ENCODE measurements at places on chromosomes 1 and 21.

DNA sequence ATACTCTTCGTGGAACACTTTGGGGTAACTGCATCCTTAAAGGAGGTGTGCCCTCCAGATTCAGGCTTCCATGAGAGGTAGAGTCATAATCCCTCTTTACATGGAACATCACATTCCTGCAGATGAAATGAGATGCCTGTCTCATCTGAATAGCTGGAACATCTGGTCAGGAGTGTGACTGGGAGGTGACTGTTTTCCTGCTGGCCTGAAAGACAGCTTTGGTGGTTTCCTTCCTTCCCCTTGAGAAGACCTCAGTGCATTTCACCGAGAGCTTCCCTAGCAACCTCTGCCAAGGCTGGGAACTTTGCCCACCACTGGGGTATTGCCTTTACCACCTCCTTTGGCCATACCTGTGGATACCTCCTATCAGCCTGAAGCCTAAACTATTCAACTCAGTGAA lies 46.7 kb upstream of the GUCA2A start:
- DNase-seq = no peak

DNA sequence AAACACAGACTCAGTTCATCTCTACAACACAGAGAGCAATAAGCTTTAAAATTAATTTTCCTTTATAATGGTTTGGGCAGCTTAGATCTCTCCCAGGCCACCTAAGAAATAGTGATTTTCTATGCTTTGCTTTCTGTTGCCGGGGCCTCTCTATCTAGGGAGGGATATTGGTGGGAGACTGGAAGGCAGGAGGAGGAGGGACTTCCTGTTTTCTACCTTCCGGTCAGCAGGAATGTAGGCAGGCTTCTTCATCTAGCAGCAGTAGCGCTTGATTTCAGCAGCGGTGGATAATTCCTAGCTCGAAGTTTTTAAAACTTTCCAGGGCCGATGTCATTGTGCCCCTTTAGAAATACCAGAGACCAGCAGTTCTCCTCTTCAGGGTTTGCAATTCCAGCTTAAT lies 5.1 kb upstream of the DESI2 start:
- DNase-seq = no peak

- no peak for DNase-seq
Observed at GRCh38 chr1:42469727-42470126, 6.6 kb downstream of the CCDC30 start.

DNA sequence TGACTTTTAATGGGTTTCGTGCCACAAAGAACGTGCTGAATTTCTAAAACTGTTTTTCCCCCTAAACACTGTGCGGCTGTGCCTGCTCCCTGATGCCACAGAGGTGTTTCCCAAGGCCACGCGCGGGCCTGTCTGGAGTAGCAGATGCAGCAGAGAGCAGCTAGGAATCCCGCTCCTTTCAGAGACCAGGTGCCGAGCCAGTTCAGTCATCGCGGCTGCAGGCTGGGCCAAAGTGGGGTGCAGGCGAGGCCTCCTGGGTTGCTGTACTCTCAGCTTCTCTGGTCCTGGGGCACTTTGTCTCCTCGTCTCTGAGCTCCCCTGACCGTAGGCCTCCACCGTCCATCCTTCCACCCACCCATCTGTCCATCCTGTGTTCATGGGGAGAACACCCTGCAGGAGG lies 17.4 kb upstream of the DIP2A start:
- no peak for DNase-seq

DNA sequence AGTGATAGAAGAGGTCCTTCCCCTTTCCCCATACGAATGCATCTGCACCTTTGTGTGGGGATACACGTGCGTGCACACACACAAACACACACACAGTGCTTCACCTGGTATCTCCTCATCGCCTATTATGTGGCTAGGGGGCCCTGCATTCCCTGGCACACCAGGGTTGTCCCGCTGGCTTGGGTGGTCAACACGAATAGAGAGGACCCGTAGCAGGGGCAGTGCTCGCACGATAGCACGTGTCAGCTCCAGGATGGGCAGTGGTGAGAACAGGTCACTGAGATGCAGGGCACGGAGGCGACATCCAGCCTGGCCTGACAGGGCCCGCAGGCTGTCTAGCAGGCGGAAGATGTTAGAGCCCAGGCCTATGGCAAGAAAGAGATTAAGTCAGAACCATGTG lies 22.4 kb downstream of the LRRC41 start:
- no peak for DNase-seq

GRCh38 chr1:159247266-159247665 lies 42.6 kb downstream of the ACKR1 start:
- no peak for DNase-seq

- DNase-seq = no peak
Observed at GRCh38 chr1:156051011-156051725, 2.4 kb downstream of the UBQLN4 start.

DNA sequence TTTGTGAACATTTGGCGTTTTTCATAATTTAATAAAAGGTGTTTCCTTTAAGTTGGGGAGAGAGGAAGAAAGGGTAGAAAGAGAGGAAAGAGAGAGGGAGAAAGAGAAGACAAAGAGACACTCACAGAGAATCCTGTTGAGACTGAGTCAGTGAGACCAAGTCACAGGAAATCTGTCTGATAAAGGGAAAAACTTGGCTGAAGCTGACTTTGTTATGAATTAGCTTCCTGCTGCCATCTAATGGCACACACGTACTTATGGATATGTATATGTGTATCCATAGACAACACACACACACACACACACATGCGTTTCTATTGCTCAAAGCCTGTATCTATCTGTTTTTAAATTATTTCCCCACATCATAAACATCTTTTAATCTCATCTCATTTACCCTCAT lies 42.5 kb upstream of the DISC1 start:
- DNase-seq = no peak

GRCh38 chr1:90831910-90832309 lies 114.8 kb upstream of the BARHL2 start:
- DNase-seq = no peak

DNA sequence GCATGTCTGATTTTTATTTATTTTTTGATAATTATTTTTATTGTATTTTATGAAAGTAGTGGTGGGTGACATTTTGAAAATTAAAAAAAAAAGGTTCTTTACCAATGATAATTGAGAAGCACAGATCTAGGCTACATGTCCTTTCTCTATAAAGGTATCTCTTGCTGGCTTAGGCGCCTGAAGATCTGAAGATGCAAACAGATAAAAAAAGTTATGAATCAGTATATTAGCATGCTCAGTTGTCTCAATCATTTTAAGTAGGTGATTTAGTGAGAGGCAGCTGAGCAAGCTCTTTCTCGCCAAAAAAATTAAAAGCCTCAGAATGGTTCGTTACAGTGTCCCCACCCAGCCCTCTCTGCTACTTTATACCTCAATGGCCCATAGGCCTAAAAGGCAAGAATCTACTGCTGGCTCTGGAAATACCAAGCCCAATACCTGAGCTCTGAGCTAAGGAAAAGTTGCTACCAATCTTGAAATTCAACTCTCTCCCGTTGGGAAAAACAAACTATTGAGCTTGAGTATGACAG lies 42.2 kb upstream of the DPT start:
- no peak for DNase-seq

DNA sequence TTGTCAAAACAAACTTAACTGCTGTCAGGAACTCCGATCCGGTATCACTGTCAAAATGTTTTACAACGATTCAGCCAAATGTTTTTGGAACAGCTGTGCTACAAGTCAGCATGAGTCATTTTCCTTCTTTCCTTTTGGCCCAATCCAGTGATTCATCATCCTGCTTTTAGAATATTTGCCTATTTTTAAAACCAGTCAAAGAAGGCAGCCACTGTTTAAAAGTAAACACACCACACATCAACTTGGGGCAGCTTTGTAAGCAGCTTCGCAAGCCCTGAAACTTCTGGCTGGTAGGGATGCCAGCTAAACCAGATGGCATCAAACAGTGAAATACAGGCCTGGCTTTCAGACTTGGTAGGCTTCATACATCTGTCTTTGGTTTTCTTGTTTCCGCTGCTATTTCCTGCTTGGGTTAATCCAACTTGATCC lies 14.9 kb downstream of the MAP3K7CL start:
- no peak for DNase-seq

DNA sequence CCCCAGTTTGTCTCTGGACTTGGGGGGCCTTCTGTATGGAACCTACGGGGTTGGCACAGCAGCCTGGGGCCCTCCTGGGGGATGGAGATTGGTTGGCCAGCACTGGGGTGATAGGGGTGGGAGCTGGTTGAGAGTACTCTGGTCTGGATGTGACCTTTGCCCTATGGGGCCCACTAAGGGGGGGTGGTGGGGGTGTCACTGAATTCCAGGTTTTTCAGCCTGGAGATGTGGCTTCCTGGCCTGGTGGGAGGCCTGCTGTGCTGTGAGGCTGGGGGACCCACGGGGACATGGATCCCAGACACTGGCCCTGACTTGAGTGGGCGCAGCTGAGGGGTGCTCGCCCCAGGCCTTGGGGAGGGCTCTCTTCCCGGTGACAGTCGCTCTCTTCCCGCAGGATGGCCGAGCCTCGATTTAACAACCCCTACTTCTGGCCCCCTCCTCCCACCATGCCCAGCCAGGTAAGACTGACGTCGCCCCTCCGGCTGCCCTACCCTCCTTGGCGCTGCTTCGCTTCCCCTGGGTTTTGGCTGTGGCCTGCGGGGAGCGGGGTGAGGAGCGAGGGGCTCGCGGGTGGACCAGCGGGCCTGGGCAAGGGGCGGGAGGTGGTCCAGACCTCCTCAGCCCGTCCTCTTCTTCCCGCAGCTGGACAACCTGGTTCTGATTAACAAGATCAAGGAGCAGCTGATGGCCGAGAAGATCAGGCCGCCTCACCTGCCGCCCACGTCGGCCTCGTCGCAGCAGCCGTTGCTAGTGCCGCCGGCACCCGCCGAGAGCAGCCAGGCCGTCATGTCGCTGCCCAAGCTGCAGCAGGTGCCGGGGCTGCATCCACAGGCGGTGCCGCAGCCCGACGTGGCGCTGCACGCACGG lies 19.6 kb downstream of the ZNF362 start:
- DNase-seq = no peak

DNA sequence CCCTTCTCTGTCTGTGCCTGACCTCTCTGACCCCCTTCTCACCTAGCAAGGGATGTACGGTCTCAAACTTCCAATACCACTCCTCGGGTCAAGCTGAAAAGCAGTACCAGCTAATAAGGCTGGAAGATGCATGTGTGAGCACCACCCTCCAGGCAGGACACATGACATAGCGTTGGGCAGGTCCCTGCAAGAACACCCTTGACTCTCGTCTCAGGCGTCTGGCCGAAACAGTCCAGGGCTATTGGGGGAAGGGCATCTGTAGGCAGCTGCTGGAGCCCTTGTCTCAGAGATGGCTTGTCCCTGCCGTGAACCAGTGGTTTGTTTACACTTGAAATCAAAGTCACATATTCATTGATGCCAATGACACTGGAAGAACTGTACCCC lies 56.5 kb downstream of the CD46 start:
- no peak for DNase-seq

DNA sequence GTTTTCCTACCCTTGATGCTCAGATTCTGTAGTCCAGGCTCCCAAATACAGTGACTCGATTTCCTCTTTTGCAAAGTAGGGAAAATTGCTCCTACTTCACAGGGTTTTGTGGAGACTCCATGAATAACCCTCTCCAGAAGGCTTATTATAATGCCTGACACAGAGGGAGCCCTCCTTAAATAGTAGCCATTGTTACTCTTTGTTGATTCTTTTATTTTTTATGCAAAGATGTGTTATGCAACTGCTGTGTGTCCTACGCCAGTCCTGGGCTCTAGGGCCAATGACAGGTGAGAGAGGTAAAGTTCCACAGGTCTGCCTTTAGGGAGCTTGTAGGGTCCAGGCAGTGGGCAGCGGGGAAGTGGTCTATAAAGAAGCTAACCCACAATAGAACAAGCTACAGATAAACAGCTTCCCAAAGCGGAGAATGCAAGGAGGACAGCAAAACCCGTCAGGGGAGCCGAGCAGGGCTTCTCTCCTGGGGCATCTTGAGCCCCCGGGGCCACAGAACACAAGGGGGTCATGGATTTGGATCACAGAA lies 1.5 kb downstream of the AADACL3 start:
- no peak for DNase-seq

GRCh38 chr1:174324939-174325338 lies 122.8 kb upstream of the GPR52 start:
- no peak for DNase-seq

Measured in NCI-H2107 (cell line).